Skin of body (tissue), 3 donors: ENCODE measurements at places on chromosomes 5 and 9. TPM values are rescaled to one million over a fixed set of nuclear protein-coding genes. Genes with fewer than 3 reads are reported as not detected.

Gene GABRA6
- not detected for total RNA-seq

Gene DAB2IP
- total RNA-seq, result 12.8 TPM

Gene PGM5
- total RNA-seq, result 13.8 TPM

Gene SH3RF2
- 9.8 TPM for total RNA-seq

Gene SVEP1
- total RNA-seq, result 44.6 TPM

Gene C9orf50
- not detected for total RNA-seq

Gene CCNO
- 0.20 TPM for total RNA-seq
